ENCODE measurements at places on chromosomes 2 and 18. TPM values are rescaled to one million over a fixed set of nuclear protein-coding genes. Genes with fewer than 3 reads are reported as not detected.

CELF4 gene
- total RNA-seq = 62.9 TPM

MOGAT1 gene
- total RNA-seq = not detected

STK25 gene
- 160 TPM for total RNA-seq

REL gene
- 7.8 TPM for total RNA-seq

CRIM1 gene
- total RNA-seq = 47.9 TPM

MALL gene
- total RNA-seq = 2.4 TPM

CD302 gene
- total RNA-seq = 10.3 TPM

NPAS2 gene
- total RNA-seq = 1.3 TPM

SNRNP27 gene
- 38.4 TPM for total RNA-seq

RESP18 gene
- total RNA-seq = 1.1 TPM

FOXD4L1 gene
- 0.27 TPM for total RNA-seq

CPS1 gene
- 3.4 TPM for total RNA-seq

UGT1A8 gene
- total RNA-seq = not detected

NEUROD1 gene
- total RNA-seq = 69.3 TPM

IL1R1 gene
- total RNA-seq = 1.5 TPM

CPO gene
- not detected for total RNA-seq

DPYSL5 gene
- total RNA-seq = 90.2 TPM

NETO1 gene
- 57.7 TPM for total RNA-seq

CABLES1 gene
- total RNA-seq = 7.0 TPM

ABCG8 gene
- total RNA-seq = 0.27 TPM

CFAP221 gene
- 5.6 TPM for total RNA-seq

SERPINB13 gene
- total RNA-seq = not detected

LCT gene
- total RNA-seq = 0.09 TPM

NFE2L2 gene
- 21.1 TPM for total RNA-seq

MCM6 gene
- total RNA-seq = 18.2 TPM

RIT2 gene
- total RNA-seq = 9.5 TPM

CSRNP3 gene
- 98.3 TPM for total RNA-seq

LIMS3 gene
- total RNA-seq = 3.0 TPM

INHA gene
- 0.54 TPM for total RNA-seq

LYPD6 gene
- 7.5 TPM for total RNA-seq

FHL2 gene
- 2.5 TPM for total RNA-seq

PER2 gene
- 7.5 TPM for total RNA-seq

Data from cerebellum (tissue), 4 donors.